ENCODE measurements at places on chromosomes 1 and 21.

DNA sequence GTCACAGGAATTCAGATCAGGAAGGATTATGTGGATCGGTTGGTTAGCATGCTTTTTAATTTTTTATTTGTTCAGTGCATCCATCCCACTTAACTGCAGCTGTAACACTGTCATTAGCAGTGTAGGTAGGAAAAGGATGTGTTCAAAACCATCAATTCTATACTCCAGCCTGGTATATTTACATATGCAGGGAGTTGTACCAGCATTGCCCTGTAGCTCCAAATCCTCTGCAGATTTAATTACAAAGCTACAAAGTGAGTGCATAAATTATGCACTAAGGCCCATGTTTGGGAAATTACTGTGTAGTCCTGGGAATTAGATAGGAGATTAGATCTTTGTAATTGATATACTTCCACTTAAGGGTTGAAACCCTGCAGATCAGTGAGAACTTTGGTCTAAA is 15.9 kb upstream of the OSBPL9 start:
- DNase-seq, result no peak

- DNase-seq, result no peak
Observed at GRCh38 chr1:208950206-208950605, 633.3 kb upstream of the CAMK1G start.

DNA sequence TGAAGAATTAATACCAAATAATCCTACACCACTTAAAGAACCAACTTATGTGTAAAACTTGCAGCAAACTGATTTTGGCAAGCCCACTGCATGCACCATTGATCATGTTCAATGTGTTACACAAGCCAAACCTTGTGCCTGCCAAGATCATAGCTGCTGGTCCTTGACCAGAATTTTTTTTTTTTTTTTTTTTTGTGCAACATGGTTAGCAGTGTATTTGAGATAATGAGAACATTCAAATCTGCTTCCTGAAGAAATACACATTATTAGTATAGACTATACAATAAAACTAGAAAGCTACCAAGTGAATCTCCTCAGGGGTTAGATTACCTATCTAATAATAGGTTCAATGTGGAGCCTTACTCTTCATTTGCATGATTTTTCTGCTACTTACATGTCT is 421.0 kb downstream of the MRPL39 start:
- DNase-seq, result no peak

GRCh38 chr1:87355894-87356293 is 27.2 kb downstream of the LMO4 start:
- no peak for DNase-seq

- DNase-seq, result no peak
Observed at GRCh38 chr1:223109581-223110026, 33.4 kb downstream of the TLR5 start.

- DNase-seq, result no peak
Observed at GRCh38 chr1:200901796-200902444, 7.2 kb downstream of the INAVA start.

DNA sequence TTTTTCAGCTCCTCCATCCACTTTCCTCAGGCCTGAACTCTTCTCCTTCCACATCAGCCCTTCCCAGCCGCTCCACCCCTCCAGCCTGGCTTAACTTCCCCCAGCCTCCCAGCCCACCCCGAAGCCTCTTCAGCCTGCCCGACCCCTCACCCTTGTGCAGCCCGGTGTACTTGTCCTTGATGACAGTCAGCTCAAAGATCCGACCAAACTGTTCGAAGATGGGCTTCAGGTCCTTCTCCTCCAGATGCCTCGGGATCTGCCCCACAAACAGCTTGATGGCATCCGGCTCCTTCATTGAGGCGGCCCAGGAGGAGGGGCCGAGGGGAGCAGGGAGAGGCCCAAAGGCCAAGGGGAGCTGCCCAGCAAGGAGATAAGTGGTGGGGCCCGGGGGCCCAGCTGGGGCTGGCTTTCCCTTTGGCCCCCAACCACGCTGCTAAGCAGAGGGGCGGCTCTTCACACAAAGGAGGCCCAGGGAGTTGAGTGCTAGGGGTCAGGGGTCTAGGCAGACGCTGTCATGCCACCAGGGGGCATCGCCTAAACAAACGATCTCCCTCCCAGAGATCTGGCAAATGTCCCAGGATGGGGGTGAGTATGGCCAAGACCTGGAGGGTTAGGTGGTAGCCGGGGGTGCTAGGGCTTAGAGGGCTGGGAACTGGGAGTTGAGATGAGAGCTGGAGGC is 738 bp downstream of the CELF3 start:
- no peak for DNase-seq

DNA sequence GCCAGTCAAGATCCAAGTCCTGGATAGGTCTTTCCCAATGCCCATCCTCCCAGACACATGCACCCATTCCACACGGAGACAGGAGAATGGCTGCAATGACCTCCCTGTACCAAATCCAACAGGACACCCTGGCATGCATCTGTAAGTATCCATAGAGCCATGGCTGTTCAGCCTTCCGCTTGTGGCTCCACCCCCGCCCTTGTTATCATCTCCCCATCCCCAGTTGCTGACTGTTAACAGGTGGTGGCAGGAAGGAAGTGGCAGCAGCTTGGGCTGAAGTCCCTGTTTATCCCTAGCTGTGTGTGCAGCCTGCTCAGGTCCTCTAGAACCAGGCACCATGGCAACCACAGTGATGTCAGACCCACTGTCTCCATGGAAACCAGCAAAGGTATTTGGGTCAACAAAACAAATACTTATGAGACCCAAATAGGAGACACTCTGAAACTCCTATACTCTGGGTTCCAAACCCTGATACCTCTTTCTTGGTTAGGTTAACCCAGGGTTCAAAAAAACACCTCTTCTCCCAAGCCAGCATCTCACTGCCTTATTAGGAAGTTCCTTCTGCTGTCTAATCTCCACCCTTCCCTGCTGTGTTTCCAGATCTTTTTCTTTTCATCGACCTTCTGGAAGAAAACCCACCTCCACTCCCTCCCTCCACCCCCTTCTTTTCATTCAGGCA is 721 bp downstream of the PBXIP1 start:
- DNase-seq, result peak; percentile 73

- no peak for DNase-seq
Observed at GRCh38 chr1:3553166-3553939, 58.0 kb downstream of the MEGF6 start.

DNA sequence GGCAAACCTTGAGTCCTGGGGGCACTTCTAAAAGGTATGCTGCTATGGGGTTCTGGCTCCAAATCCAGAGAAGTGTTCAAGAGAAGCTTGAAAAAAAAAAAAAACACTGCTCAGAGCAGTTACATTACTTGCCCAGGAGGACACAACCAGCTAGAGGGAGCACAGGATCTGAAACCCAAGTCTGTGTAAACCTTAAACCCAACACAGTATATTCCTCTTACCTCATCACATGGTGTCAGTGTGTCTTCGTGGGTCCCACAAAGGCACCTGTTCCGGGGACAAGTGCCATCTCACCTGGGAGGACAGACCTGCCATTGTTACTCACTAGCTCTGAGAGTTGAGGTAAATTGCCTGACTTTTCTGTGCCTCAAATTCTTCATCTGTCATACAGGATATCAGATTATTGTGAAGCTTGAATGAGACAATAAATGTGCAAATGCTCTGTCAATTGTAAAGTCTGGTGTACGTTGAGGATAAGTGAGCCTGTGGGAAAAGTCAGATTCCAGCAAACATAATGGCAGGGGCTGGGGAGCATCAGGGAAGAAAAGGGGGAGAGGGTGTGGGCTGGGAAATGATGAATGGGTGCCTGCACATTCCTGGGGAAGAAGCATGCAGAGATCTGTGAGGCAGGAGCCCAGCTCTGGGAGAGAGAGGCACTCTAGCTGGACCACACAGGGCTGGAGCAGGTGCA is 170.4 kb upstream of the ZC3H12A start:
- DNase-seq, result no peak

- DNase-seq, result no peak
Observed at GRCh38 chr1:54409156-54410142, 3.3 kb upstream of the SSBP3 start.

DNA sequence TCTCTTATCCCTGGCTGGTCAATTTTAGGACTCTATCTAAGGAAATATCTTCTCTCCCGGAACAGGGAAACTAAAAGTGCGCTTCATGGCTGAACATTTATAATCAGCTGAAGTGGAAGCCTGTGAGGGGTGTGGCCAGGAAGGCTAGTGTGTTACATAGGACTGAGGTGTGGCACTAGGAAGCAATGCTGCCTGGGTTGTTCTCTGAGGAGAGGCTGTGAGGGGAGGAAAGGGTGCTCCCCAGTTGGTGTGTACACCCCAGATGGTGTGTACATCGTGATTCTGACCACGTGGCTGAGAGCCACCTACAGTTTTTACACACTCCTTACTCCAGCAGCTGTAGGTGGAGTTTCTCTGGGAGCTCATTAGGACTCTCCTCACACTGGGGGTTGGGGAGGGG is 16.3 kb downstream of the NTPCR start:
- no peak for DNase-seq

DNA sequence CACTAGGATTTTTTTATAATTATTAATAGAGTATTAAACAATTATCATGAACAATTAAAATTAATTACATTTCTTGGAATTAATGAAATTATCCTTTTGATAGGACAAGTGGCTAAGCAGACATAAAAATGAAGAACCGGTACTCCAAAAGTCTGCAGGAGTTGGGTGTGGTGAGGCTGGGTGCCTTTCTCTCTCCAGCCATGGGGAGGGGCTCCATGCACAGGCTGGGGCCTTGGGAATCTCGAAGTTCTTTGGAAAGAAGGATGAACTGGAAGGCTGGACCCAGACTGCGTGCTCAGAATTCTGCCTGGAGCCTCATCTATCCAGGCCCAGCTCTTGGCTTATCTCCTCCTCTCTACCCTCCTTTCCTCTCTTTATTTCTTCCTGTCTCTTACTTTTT is 94.1 kb downstream of the ACTL8 start:
- DNase-seq, result no peak

GRCh38 chr1:33256471-33257206 is at the start of gene ZNF362:
Gene ZNF362, plus strand, starts transcription at chr1:33256492. Its CDS starts 14,083 bp downstream, at chr1:33270575.
- peak; percentile 68 for DNase-seq

- DNase-seq, result peak; percentile 84
Observed at GRCh38 chr1:119870917-119871596, 25.3 kb downstream of the ADAM30 start.

All from stimulated activated CD4-positive, alpha-beta T cell treated with anti-CD3 and anti-CD28 coated beads, Interleukin-2, amount 100 ng/mL, for 24 hours (primary cell).